Anterior cingulate cortex (tissue), 58 donors: ENCODE measurements at places on chromosomes 2 and 18.

- no peak for DNase-seq
Measured at GRCh38 chr2:234983011-234983726, 31.4 kb downstream of the SH3BP4 start.

DNA sequence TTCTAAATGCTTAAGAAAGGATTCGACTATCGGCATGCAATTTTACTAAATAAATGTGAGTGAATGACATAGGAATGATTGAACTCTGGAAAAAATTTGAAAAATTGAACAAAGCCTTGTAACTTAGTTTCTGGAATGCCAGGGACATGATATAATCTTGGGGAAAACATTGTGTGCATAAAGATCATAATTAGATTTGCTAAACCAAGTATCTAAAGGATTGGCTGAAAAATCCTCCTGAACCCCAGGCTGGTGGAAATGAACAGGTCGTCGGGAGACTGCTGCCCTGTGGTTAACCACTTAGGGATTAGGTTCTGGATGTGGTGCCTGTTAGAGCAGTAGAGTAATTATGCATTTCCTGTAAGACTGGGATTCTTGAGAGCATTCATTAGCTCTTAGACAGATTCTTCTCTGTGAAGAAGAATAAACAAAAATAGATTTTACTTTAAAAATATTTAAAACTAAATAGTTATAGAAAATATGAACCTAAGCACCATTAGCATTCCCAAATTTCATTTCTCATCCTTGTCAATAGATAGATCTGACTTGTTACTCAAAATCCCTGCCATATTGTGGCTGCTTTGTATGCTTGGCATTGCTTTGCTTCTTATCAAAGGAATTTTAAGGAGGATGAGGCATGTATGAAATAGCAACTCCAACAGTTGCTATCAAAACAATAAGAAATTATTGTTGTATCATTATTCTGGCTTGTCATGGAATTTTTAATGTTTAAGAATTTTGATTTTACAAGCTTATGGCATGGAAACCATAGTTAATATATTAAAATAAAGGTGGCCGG lies 55.9 kb downstream of the LYPD6B start:
- DNase-seq, result no peak

- DNase-seq, result no peak
Measured at GRCh38 chr2:231661422-231662027, 46.8 kb upstream of the PTMA start.

- DNase-seq, result no peak
Measured at GRCh38 chr2:232951891-232952290, 61.2 kb downstream of the NGEF start.

DNA sequence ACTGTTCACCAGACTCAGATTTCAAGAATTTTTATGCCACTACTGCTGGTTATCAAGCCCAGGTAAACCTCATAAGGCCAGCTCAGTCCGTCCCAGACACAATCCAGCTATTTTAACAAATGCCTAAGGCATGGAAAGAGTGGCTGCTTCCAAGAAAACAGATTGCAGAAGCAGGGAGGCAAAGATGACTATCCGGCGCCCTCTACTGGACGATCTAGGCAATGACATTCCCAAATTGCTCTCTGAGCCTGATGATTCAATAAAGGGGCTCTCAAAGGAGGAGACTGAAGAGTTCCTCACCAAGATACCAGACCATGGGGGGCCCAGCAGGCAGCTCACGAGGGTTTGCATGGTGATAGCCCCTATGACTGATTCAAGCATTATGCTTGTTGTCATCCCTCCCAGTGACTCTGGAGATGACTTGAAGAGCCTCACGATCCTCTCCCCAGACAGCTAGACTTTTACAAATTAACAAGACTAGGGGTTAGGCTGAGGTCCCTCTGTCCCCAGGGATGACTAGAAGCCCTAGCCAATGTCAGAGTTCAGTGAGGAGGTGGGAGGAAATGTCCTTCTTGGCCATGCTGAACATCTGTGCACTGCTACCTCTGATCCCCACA lies 25.0 kb downstream of the SERPINB8 start:
- peak; percentile 39 for DNase-seq
